Aorta (tissue), 5 donors: ENCODE measurements at places on chromosomes 1 and 21. TPM values are rescaled to one million over a fixed set of nuclear protein-coding genes. Genes with fewer than 3 reads are reported as not detected.

Gene MAP3K21
- 1.3 TPM for total RNA-seq

Gene KHDC4
- 60.5 TPM for total RNA-seq

Gene TBX15
- 2.2 TPM for total RNA-seq

Gene CFHR2
- not detected for total RNA-seq

Gene COL11A1
- 0.29 TPM for total RNA-seq

Gene ARMH1
- total RNA-seq = 6.7 TPM

Gene AMY2B
- total RNA-seq = 16.7 TPM

Gene VASH2
- 0.29 TPM for total RNA-seq

Gene SMYD3
- 11.5 TPM for total RNA-seq

Gene WDR64
- total RNA-seq = not detected

Gene COL6A2
- 1,386 TPM for total RNA-seq

Gene MOB3C
- total RNA-seq = 23.2 TPM

Gene C1orf226
- total RNA-seq = 5.5 TPM
